ENCODE measurements at places on chromosomes 1 and 21.

GRCh38 chr1:235918465-235918864 is 51.8 kb upstream of the LYST start:
- no peak for DNase-seq

- no peak for DNase-seq
Measured at GRCh38 chr21:31838586-31839355, 34.0 kb upstream of the HUNK start.

- DNase-seq: no peak
Measured at GRCh38 chr1:18957532-18958300, 1.2 kb upstream of the IFFO2 start.

- peak; percentile 61 for DNase-seq
Measured at GRCh38 chr1:62407398-62408009, 29.3 kb upstream of the USP1 start.

GRCh38 chr1:109801791-109802135 is 38.0 kb upstream of the EPS8L3 start:
- DNase-seq: no peak

DNA sequence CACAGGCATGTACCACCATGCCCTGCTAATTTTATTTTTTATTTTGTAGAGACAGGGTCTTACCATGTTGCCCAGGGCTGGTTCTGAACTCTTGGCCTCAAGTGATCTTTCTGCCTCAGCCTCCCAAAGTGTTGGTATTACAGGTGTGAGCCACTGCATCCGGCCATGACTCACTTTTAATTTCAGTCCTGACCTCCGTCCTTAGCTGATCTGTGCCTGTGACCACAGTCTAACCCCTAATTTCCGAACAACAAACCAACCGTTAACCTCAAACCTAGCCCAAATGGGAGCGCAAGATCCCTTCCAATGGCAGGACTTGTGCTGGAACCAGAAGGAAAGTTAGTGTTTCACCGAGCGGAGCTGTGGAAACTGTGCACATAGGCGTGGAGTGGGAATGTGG is 29.3 kb upstream of the MAN1C1 start:
- DNase-seq: no peak

- DNase-seq: no peak
Measured at GRCh38 chr1:7638078-7638477, 133.0 kb upstream of the VAMP3 start.

DNA sequence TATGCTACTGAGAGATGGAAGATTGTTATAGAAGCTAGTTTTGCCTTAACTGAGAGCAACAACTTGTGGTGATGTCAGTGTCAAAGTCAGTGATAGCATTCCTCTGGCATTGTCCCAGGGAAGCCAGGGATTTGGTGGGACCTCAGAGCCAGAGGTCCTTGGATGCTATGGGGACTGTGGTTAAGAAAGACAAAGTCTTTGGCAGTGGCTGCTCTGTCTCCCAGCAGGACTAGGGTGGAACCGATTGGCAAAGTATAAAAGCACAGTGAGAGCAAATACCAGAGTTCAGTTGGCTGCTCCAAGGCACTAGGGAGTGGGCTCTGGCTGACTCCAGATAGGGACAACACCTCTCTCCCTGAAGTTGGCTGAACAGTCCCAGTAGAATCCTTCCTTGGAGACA is 104.8 kb downstream of the GDAP2 start:
- no peak for DNase-seq

- DNase-seq: no peak
Measured at GRCh38 chr1:168375566-168376300, 95.1 kb downstream of the TBX19 start.

DNA sequence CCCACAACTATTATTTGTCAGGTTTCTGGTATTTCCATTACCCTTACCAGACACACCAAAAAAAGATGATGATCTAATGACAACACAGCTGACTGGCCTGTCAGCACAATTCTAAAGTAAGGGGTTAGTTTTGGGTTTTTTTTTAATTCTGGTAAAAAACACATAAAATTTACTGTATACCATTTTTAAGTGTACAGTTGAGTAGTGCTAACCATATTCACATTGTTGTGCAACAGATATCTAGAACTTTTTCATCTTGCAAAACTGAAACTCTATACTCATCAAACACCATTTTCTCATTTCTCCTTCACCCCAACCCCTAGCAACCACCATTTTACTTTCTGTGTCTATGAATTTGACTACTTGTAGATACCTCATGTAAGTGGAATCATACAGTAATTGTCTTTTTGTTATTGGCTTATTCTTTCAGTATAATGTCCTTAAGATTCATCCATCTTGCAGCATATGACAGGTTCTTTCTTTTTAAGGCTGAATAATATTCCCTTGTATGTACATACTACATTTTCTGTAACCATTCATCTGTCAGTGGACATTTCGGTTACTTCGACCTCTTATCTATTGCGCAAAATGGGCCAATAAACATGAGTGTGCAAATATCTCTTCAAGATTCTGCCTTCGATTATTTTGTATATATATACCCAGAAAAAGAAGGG is 29.8 kb downstream of the ARNT start:
- no peak for DNase-seq

DNA sequence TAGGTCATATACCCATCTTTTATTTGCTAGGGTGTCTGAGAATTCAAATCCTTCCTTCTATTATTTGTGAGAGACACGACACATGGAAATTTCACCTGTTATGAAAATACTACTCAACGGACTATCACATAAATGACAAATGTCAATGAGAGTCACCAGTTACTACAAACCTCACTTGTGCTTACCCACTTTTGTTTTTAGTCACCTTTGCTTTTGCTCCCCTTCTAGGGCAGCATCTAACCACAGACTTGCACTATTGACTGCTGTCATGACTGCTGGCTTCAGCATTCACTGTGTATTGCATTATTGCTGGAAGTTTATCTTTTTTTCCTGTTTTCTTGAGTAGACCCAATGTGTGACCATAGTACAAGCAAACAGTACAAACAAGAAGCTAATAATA is 1048.0 kb downstream of the PLA2G4A start:
- no peak for DNase-seq

- DNase-seq: no peak
Measured at GRCh38 chr1:161066694-161067093, 3.0 kb downstream of the ARHGAP30 start.

DNA sequence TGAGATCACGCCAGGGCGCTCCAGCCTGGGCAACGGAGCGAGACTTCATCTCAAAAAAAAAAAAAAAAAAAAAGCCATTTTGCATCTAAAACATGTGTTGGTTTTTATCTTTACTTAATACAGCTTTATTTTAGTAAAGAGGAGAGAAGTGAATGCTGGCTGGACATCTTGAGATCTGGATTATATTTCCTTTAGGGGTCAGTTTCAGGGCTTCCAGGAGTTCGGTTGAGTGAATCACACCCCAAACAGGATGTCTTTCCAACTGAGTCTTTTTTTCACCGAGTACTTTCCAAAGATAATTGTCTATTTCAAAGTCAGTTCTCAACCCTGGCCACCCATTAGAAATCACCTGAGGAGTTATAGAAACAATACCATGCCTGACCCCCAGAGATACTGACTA is 16.6 kb upstream of the IPP start:
- no peak for DNase-seq

- DNase-seq: no peak
Measured at GRCh38 chr21:31336739-31337040, 7.4 kb downstream of the TIAM1 start.

GRCh38 chr1:10304295-10304694 is 93.9 kb downstream of the KIF1B start:
- DNase-seq: no peak

DNA sequence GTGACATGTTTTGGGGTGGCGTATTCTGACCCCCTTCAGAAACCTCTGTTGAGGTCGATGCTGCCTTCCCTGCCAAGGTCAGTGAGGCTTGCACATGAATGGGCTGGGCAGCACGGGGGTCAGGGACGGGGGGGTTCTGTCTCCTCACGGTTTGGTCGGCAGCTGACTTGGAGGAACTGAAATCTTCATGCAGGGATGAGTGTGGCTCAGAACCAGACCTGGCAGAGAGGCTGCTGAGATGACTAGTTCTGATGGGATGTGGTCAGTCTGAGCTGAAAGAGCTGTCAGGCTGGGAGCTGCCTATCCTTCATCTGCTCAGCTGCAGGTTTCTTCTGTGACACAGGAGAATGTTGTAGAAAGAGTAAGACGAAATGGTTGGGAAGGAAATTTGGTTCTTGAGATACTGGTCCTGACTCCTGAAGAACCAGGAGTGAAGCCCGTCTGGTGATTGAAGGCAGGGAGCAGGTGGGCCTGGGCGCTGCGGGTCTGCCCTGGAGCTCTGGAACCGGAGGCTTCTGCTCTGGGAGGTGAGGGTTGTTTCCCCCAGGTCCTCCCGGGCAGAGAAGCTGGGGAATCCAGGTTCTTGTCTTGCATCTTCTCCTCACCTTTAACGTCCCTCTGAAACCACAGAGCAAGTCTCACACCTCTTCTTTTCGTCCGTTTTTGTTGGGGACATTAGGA is 3.3 kb downstream of the SLX9 start:
- DNase-seq: no peak

DNA sequence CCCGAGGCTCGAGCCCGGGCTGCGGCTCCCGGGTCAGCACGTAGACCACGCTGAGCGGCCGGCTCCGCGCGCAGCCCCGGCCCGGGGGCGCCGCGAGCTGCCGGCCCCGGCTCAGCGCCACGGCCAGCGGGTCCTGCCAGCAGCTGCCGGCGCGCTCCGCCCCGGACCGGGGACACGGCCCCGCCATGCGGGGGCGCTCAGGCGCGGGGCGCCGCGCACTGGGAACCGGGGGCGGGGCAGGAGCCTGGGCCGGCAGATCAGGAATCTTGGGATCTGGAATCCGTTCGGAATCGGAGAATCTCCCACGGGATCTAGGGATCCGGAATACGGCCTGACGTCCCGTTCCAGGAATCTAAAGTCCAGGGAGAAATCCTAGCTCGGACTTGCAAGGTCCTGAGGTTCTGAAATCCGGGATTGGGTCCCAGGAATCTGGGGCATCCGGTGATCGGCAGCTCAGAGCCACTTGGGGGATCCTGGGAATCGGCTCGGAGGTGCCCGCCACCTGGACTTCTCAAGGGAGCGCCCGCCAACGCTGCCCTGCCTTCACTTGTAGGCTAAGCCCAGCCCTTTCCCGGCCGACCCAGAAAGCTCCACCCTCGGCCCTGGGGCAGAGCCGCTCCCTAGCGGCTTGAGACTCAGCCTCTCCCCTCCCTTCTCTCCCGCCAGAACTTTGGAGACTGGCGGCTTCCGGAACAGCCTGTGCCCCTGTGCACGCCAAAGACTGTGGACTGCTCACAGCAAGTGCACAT is at the start of gene MAP3K6:
Gene MAP3K6, minus strand, starts transcription at position 551 of the 749 bp plus-strand sequence. Its CDS starts 364 bp downstream, at position 187.
- DNase-seq: no peak

GRCh38 chr1:219952361-219952760 is 24.0 kb upstream of the SLC30A10 start:
- no peak for DNase-seq

DNA sequence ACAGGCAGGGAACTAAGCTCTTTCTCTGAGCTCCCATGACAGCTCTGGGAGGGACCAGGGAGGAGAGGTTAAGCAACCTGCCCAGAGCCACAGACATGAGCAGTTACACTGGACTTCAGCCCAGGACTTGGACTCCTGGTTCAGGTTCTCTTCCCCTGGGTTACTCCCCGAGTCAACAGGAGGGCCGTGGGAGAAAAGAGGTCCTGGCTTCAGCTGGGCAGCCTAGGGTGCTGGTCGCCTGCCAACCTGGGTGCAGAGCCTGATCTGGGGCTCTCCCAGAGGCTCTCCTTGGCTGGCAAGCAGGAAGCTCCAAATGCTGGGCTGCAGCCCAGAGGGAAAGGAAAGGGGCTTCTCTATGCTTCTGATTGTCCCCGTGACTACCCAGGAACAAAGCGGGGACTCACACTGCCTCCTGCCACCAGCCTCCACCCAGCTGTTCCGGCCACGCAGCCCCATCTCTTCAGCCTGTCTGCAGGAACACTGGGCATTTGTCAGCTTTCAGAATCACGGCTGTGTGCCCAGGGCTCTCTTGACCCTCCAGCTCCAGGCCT is 141.8 kb downstream of the HIVEP3 start:
- DNase-seq: no peak

DNA sequence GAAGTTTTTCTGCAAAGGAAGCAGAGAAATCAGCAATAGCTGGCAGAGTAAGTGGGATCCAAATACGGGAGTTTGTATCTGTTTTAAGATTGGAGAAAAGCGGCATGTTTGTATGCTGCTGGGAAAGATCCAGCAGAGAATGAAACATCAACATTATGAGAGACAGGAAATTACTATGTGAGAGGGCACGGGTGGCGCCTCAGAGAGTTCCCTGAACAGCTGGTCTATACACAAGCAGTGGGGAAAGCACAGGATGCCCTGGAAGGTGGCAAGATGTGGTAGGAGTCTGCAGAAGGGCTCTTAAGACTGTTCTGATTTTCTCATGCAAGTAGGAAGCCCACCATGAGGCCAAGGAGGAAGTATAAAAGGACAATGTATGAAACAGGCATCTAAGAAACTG is 130.4 kb downstream of the RERE start:
- DNase-seq: no peak

DNA sequence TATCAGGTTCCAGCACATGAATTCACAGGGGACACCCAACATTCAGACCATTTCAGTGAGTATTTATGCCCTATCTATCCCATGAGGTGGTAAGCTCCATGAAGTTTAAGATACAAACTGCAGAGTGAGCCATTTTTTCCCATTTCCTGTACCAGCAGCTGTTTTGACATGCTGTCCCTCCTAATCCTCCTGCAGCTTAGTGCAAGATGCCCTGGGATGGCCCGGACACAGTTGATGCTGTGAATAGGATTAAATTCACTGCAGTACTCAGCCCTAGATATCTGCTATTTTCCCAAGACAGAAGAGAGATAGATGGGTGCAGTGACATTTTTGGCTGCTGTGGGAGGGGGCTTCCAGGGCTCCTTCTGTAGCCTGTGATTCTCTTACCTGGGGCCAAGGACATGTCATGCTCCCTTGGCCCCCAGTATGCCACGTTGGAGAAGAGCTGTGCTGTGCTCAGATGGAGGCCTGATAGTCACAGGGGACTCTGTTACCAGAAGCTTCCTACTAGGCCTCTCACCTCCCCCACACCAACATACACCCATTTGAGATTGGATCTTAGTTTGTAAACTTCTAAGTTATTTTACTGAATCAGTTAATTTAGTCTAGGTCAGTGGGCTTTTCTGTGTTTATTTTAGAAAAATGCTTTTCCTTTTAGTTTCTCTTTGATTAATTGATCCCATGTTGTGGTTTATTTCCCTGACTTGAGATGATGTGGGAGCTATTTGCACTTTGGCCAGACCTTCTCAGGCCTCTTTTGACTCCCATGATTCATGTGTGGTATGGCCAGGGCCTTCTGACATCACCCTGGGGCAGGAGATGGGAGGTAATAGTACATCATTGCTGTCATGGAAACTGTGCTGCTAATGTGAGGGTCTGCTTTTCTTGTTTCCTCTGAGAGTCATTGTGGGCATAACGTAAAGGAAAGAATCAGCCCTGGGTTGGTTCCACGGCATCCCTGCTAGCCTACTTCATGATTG is 92.6 kb downstream of the ST3GAL3 start:
- DNase-seq: no peak

GRCh38 chr1:24564695-24565094 is 8.8 kb downstream of the NCMAP start:
- DNase-seq: no peak
